8988T (cell line): ENCODE measurements at places on chromosomes 4 and X.

DNA sequence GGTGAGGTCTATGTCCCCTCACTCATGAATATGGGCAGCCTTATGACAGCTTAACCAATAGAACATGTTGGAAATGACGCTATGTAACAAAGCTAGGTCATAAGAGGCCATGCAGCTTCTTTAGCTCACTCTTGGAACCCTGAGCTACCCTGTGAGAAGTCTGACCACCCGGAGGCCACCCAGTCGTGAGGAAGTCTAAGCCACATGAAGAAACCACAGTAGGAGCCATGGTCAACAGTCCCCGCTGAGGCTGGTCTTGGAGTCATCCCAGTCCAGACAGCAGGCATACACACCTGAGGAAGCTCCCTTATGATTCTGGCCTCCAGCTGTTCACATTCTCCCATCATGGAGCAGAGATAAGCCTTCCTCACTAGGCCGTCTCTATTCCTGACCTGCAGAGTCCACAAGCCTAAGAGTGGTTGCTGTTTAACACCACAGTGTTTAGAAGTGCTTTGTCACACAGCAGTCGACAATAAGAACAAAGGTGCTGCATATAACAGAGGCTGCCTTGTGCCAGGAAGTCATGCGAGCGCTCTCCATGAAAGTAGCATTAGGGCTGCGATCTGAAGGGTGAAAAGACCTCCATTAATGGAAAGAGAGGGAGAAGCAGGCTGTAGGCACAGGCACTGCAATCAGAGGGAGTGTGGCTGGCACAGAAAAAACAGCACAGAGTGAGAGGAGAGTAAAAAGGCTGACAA lies 38.2 kb downstream of the TSPAN5 start:
- DNase-seq = no peak

DNA sequence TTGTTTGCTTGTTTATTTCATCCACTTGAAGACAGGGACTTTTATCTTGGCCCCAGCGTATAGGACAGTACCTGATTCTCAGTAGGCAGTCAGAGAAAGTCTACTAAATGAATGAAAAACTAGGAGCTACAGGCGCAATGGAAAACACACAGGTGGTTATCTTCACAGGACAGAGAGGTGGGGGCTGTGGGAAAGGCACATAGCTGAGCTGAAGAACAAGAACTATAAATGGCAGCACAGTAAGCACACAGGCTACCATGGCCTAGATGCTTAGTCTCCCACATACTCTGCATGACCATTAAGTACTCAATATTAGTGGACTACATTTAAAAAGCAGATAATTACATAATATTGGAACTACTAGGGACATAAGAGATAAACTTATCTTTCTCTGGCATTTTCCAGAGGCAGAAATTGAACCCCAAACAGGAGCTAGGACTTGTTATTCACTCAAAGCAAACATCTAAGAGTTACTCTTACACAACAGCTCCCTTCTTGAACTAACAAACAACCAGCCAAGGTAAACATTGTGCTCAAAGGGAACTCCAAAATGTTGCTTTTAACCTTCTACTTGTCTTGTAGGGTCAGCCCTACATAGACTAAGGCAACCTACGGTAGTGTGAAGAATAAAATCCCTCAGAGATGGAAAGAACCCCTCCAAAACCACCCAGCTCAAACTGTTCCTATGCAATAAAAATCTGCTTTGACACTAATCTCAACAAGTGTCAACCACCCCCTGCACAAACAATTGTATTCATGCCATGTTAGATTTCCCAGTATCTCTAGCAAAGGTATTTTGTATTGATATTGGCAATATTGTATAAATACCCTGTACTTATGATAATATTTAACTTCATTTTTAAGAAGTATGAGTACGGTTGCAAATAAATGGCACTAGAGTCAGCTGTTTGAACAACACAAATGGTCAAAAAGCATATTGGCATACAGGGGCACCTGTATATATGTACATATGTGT lies 593.6 kb downstream of the KLHL13 start:
- DNase-seq = no peak

DNA sequence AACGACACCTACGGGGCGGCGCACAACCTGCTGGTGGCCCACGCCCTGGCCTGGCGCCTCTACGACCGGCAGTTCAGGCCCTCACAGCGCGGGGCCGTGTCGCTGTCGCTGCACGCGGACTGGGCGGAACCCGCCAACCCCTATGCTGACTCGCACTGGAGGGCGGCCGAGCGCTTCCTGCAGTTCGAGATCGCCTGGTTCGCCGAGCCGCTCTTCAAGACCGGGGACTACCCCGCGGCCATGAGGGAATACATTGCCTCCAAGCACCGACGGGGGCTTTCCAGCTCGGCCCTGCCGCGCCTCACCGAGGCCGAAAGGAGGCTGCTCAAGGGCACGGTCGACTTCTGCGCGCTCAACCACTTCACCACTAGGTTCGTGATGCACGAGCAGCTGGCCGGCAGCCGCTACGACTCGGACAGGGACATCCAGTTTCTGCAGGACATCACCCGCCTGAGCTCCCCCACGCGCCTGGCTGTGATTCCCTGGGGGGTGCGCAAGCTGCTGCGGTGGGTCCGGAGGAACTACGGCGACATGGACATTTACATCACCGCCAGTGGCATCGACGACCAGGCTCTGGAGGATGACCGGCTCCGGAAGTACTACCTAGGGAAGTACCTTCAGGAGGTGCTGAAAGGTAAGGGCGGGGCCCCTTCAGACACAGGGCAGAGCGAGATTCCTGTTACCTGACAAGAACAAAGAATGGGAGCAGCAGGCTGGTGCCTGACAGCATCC lies 11.7 kb downstream of the RPL9 start:
- no peak for DNase-seq

DNA sequence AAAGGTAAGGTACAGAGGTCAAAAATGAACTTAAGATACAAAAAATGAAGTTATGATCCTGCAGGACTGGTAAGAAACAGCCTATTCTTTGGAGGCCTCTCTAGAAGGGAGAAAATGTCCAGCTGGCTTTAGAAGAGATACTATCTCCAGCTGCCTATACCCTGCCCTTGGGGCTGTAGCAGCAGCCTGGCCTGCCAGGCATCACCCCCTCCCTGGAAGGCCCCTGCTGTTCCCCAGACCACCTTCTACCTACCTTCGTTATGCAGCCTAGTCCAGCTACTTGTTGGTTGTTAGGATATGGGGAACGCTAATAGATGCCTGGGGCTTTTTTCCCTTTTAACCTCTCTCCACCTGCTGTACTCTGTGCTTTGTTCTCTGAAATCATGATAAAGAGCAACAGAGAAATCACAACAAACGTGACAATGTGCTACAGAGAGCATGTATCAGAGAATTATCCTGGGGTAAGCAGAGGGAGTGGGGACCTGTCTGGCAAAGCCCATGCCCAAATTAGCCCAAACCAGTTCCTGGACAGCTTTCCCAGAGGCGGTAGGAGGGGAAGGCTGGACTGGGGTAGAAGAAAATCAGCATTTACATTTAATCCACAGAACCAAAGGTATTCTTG lies 34.5 kb downstream of the FRMD7 start:
- DNase-seq = no peak

GRCh38 chrX:121755541-121755940 lies 708.1 kb downstream of the GLUD2 start:
- DNase-seq = no peak

GRCh38 chrX:40172401-40173142 lies 74.8 kb upstream of the BCOR start:
- no peak for DNase-seq

GRCh38 chr4:28879178-28879577 lies 1841.0 kb upstream of the PCDH7 start:
- no peak for DNase-seq

- DNase-seq = no peak
Observed at GRCh38 chr4:182427554-182427953, 184.4 kb downstream of the TENM3 start.

GRCh38 chr4:151484396-151485102 lies 75.6 kb downstream of the FHIP1A start:
- DNase-seq = peak; percentile 21

DNA sequence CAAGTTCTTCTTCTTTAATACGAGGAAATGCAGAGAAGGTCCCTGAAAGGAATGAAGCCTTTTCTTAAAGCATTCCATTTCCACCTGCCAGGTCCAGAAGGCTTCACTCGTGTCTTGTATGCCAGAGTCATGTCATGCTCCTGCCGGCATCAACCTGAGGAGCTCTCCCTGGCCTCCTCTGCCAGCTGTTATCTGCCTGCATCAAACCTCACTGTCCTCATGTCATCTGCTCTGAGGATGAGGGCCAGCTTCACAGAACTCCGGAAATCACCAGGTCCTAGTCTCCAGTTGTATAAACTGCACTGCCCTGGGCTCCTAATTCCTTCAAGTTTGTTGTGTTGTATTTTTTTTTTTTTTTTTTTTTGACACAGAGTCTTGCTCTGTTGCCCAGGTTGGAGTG lies 20.0 kb upstream of the S100G start:
- no peak for DNase-seq

DNA sequence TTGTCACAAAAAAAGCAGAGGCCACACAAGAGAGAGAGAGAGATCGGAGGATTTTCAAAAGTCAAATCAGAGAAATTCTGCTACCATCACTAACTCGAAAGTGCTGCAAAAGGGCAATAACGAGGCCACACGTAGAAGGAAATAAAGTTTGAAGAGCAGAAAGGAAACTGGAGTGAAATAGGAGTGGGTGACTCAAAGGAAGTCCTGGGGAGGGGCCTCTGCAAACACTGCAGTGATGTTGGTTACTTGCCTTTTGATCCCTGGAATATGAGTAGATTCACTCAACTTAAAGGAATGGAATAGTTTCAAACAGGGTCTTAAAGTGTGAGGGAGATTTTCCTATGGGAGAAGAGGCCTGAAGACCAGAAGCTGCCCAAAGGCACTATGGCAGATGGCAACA lies 663.4 kb upstream of the LCORL start:
- no peak for DNase-seq

GRCh38 chr4:149029056-149029651 lies 586.9 kb upstream of the NR3C2 start:
- DNase-seq = no peak

DNA sequence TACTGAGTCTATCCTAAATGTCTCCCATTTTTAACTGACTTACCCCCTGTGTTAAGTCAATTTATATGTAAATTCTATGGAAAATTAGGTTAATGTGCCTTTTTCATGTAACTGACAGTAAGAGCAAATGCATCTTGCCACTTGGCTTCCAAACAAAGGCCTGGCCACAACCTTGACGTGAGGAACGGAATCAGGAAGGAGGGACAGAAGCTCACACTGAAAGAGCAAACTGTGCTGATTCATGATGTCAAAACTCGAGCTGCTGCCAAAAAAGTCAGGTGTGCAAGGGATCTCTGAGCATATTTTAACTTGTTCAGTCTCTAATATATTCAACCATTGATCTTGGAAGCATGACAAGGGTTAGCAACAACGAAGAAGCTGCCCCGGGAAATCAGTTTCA lies 35.8 kb downstream of the GPM6A start:
- no peak for DNase-seq

- no peak for DNase-seq
Observed at GRCh38 chr4:168722391-168722790, 225.5 kb downstream of the PALLD start.

DNA sequence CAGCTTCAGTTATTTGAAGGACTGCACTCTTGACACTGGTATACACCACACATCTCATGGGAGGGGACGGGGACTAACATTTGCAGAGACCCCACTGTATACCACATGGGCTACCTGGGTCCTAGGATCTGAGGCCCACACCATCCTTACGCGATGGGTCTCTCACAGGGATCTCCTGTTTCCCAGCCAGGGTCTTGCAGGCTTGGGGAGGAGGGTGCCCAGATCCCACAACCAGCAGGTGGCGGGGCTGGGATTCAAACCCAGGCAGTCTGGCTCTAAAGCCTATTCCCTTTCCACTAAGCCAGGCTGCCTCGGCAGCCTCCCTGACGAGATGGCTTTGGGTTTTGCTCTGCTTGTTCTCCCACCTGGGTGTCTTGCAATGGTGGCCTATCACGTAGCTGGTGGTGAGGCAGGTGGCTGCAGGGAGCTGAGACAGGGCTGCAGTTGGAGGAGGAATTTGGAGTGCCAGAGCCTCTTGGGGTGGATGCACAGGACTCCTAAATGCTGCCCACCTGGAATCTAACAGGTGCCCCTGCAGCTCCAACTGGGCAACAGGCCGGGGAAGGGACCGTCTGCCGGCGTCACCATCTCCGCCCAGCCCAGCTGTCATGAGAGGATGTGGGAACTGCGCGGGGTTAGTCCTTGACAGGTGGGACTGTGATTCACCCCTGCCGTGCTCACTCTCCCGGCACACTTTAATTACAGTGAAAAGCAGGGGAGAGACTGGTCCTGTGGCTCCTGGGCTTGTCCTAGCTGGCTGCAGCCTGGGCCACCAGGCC lies 110.7 kb downstream of the PSAPL1 start:
- peak; percentile 68 for DNase-seq

DNA sequence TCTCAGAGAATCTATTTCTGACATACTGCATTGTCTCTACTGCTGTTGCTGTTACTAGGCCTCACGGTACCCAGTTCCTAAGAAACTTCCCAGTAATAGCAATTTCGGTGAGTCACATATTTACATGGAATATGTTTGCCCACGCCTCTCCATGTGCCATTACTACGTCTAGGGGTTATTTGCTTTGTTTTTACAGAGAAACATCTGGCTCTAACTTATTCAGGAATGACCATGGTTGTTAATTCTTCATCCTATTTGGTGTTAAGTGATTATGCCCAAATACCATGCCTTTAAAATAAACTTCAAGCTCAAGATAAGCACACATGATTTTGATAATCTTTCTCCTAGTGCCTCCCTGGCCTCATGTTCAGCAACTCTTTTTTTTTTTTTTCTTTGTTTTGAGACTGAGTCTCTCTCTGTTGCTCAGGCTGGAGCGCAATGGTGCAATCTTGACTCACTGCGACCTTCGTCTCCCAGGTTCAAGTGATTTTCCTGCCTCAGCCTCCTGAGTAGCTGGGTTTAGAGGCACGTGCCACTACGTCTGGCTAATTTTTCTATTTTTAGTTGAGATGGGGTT lies 101.0 kb upstream of the HS3ST1 start:
- no peak for DNase-seq

DNA sequence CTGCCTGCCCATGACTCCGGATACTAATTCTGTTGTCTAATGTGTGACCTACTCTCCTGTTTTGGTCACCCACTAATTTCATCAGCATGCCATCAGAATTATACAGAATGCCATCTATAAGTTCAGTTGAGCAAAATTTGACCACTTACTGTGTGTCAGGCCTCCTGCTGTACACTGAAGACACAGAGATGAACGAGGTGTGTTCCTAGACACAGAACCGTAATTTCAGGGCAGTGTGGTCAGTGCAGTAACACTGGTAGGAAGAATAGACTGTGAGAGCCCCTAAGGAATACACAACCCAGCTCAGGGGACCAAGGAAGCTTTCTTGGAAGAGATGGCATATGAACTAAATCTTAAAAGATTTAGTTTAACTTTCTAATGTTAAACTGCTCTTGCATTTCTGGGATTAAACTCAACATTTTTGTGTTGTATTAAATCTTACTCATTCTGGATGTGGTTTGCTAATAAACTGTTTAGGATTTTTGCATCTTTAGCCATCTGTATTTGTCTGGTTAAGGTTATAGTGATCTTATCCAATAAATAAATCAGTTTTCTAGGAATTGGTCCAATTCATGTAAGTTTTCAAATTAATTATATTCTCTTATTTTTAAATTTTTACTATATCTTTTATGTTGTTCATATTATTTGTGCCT lies 34.3 kb downstream of the KANTR start:
- no peak for DNase-seq

- DNase-seq = no peak
Observed at GRCh38 chrX:129961180-129962083, 21.0 kb upstream of the BCORL1 start.
